ENCODE measurements at places on chromosomes 4 and X.
A peak's percentile ranks its signal among the peaks of the same experiment; 100 is the strongest.

DNA sequence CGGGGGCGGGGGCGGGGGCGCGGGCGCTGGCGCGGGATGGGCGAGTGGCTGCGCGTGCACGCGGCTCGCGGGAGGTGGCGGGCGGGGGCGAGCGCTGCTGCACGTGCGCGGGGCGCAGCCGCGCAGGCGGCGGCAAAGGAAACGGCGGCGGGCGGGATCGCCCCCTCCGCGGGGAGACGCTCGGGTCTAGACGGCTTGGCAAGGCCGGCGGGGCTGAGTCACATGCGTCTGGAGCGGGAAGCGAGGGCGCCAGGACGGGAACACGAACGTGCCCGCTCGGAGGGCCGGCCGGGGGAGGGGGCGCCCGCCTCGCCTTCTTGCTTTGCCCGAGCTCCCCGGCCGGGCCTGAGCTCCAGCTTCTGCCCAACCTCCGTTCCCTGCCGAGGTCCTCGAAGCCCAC, 4.3 kb upstream of the HAUS7 start:
- DNase-seq, result peak; percentile 18

DNA sequence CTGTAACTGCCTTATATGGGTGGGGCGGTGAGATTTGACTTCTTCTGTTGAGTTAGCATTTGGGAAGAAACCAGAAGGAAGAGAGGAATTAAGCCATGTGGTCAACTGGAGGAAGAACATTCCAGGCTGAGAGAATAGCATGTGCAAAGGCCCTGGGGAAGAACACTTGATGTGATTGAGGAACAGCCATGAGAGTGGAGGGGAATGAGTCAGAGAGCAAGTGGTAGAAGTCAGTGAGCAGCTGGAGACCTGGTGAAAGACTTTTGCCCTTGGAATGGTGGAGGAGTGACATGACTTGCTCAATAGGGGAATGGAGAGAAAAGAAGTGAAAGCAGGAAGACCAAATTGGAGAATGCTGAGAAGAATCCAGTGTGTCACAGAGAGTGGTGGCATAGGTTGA, 327.8 kb upstream of the HAND2 start:
- DNase-seq, result no peak

GRCh38 chr4:80873571-80873970, 156.9 kb upstream of the BMP3 start:
- DNase-seq, result no peak

DNA sequence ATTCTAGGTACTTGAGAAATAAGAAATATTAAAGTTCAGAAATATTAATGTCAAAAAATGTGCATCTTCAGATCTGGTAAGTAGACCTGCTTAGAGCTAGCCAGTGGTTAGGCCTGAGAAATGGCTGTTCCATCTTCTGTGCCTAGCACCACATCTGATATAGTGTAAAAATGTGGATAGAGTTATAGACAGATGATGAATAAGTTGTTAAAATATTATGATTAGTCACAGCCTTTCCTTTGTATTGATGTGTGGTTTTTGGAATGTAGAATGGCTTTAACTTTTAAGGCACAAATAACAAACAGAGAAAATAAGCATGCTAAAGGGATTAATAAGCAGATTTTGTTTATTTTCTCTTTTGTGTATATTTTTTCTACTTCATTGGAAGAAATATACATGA, 133.5 kb upstream of the NUDT6 start:
- no peak for DNase-seq

DNA sequence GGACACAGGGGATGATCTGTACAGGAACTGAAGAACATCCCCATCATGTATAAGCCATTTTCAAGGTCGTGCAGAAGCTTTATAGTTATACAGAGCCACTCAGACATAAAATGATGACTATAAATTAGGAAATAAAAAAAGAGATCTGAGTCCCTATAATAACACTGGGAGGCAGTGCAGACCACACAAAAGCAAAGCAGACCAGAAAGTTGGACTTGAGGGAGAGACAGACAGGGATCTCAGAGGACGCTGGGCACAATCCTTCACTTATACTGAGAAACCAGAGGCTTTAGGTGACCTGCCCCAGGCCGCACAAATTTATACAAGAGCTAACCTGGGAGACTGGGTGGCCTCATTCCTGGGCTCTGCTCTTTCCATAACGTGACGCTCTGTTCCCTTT, 70.5 kb downstream of the HADH start:
- no peak for DNase-seq

- no peak for DNase-seq
Observed at GRCh38 chr4:2166253-2166652, 75.7 kb downstream of the HAUS3 start.

GRCh38 chr4:84269536-84270044, 229.5 kb downstream of the NKX6-1 start:
- no peak for DNase-seq

GRCh38 chrX:53440101-53440500, 5.9 kb upstream of the HSD17B10 start:
- no peak for DNase-seq

DNA sequence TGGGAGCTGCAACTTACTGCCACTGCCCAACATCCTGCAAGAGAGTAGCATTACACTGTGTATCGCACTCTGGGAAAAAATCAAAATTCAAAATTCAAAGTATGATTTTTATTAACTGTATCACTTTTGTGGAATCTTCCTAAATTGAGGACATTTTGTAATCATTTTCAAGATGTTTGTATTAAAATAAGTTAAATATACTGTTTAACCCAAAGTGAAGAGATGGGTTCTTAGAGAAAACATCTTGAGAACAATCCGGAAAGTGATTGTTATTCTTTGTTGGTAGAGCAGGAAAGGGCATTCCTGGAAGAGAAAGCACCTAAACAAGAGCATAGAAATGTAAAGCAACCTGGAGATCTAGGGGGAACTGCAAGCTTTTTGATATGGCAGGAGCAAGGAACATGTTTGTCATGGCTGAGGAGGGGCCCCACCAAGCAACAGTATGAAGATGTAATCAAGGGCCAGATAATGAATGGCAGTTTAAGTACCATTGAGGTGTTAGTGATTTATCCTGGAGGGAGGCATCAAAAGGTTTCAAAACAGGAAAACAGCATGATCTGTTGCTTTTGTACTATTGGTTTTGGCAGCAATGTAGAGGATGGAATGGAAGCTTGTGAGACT, 14.1 kb upstream of the SEC24D start:
- no peak for DNase-seq

DNA sequence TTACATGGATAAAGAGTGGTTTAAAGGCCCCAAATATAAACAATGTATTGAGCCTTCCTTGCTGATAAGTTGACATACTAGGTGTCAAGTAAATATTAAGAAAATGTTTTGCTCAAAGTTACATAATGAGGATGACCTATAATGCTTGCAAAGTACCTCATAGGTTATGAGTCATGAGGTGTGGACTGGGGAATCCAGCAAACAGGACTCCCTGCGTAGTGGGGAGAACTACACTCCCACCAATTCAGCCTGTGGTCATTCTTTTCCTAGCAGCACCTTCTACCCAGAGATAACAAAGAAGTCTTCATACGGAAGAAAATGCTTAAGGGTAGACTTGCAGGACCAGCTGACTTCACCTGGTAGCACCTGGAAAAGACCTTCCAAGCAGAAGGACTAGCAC, 418.9 kb upstream of the CPEB2 start:
- no peak for DNase-seq

DNA sequence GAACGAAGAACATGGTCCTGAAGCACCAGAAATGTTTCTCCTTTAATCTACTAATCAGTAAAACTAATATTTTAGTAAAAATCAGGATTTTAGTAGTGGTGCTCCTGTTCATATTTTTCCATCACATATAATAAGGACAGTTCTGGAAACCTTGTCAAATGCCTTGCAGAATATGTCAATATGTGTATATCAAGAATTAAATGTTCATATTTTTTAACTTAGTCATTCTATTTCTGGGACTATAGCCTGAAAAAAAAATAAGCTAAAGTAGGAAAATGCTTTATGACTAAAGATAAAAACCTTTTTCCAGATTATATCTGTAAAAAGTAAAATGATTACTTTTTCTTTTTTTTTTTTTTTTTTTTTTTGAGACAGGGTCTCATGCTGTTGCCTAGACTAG, 65.1 kb downstream of the MAB21L2 start:
- DNase-seq, result no peak

- DNase-seq, result no peak
Observed at GRCh38 chr4:9949573-9949972, 71.7 kb downstream of the SLC2A9 start.

- DNase-seq, result no peak
Observed at GRCh38 chrX:71493111-71493613, 39.7 kb upstream of the OGT start.

GRCh38 chr4:48815483-48815882, 15.4 kb upstream of the OCIAD1 start:
- DNase-seq, result no peak

DNA sequence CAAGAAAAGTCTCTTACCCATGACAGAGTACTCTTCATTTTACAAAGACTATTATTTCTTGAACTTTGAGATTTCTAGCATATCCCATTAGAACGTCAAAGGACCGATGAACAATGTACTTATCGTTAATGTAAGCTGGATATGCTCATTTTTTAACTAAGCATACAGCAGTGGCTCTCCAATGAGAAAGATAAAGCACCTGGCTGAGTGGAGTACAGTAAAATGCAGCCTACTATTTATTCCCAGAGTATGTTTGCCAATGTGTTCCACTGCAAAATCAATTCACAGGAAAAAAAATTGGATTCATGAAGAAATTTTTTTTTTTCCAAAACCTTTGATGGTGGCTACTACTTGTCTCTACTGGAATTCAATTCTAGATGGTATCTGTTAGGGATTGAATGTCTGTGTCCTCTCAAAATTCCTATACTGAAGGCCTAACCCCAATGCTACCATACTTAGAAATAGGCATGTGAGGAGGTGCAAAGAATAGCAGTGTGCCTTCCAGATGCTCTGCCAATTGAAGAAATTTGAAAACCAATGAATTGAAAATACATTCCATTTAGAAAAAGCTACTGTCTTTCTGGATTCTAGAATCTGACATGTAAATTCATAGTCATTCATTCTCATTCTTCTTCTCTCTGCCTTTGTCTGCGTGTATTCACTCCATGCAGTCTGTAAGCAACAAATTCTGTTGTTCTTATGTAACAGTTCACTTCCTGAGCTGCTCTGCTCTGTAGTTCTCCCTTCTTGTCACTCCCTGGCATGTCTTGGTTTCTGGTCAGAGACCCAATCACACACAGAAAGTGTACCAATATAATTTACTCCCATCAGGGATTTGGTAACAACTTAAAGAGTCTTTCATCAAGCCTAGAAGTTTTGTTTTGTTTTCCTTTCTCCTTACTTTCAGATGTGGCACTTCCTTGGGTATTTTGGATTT, 61.4 kb downstream of the PAPSS1 start:
- DNase-seq, result no peak

- no peak for DNase-seq
Observed at GRCh38 chrX:122790376-122791095, 393.5 kb upstream of the GRIA3 start.

- no peak for DNase-seq
Observed at GRCh38 chr4:38950159-38950558, 82.0 kb downstream of the TMEM156 start.

DNA sequence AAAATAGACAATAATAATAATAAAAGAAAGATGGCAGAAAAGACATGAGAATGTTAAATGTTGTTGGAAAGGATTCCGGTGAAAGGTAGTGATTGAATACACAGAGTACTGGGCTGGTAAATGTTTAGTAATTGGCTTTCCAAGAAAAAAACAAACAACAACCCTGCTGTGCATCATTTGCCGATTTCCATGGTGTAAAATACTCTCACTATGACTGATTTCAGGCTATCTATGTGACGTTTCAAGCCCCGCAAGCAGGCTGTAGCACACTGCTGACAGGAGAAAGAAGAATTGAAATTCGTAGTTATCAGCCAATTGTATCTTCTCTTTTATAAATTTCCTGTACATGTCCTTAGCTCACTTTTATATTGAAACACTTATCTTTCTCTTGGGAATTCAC, 13.6 kb upstream of the SEPTIN6 start:
- DNase-seq, result no peak

- DNase-seq, result no peak
Observed at GRCh38 chr4:112403101-112403945, 106.2 kb downstream of the ALPK1 start.

DNA sequence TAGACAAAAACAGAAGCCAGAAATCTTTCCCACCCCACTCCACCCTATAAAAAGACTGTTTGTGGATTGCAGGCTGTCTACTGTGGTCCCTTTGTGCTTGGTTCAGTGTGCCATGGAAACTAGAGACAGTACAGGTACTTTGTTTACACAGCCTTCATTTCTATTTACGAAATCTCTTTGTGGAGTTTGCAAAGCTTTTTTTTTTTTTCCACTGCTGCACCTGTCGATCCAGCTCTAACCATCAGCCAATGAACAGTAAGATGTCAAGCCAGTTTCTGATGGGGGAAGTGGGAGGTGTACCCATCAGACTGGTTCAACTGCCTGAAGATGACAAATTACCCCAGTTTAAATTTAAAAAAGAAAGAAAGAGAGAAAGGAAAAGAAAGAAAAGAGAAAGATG, 20.2 kb upstream of the LRBA start:
- DNase-seq, result no peak

DNA sequence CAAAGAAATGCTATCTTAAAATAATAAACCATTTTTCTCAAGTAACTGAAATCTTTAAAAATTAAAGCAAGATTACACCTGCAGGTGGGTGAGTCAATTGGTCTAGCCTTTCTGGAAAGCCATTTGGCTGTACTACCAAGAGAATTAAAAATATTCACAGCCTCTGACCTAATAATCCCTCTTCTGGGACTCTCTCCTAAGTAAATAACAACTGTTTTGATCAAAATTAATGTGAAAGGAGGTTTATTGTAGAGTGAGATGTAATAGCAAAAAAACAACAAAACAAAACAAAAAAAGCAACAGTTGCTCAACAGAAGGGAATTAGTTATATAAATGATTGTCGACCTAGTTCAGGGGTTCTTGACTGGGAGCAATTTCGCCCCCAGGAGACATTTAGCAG, 89.0 kb downstream of the GEMIN8 start:
- DNase-seq, result no peak

DNA sequence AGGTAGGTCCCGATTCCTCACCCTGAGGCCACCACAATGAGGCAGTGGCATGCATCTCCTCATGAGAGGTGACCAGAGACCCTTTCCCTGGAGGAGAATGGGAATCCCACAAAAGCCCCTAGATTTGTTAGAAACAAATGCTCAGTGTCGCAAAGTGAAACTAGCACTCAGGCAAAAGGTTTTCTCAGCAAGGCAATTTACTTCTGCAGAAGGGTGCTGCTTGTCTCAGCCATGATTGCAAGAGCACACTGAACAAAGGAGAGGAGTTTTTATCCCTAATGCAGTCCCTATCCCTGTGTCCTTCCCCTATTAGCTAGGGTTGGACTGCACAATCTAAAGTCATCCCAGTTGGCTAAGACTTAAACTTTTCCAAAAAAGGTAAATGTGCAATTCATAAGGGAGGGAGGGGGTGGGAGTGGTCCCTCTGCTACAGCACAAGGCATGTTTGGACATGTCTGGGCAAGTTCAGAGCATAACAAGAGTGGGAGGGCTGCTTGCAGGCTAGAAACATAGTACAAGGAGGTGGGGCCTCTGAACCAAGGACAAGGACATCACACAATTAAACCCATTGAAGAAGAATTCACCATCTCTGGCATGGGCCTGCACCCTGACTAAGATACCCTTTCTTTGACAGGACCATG, 185.3 kb downstream of the CCNG2 start:
- DNase-seq, result no peak
